Esophagus muscularis mucosa (tissue), 4 donors: ENCODE measurements at places on chromosomes 7 and 10. TPM values are rescaled to one million over a fixed set of nuclear protein-coding genes. Genes with fewer than 3 reads are reported as not detected.

Gene LRRC27
- total RNA-seq: 11.3 TPM

Gene CALHM2
- total RNA-seq: 58.2 TPM

Gene ST8SIA6
- total RNA-seq: 1.3 TPM

Gene TMEM178B
- total RNA-seq: 2.5 TPM

- no peak overlapping the region for H3K4me3 ChIP-seq
- no peaks in the 10 kb centered on the region for H3K27me3 ChIP-seq
- peaks cover 80% of the 10 kb centered on the region for H3K36me3 ChIP-seq
- H3K27ac ChIP-seq: peak overlapping the region; percentile 53
These were observed 164.4 kb downstream of the SVIL start for GRCh38 chr10:29470355-29470705.

GRCh38 chr10:32217216-32217615, 129.7 kb downstream of the EPC1 start:
- no peaks in the 10 kb centered on the region for H3K36me3 ChIP-seq
- no peak for DNase-seq
- no peak overlapping the region for H3K27ac ChIP-seq
- no peaks in the 10 kb centered on the region for H3K27me3 ChIP-seq

DNA sequence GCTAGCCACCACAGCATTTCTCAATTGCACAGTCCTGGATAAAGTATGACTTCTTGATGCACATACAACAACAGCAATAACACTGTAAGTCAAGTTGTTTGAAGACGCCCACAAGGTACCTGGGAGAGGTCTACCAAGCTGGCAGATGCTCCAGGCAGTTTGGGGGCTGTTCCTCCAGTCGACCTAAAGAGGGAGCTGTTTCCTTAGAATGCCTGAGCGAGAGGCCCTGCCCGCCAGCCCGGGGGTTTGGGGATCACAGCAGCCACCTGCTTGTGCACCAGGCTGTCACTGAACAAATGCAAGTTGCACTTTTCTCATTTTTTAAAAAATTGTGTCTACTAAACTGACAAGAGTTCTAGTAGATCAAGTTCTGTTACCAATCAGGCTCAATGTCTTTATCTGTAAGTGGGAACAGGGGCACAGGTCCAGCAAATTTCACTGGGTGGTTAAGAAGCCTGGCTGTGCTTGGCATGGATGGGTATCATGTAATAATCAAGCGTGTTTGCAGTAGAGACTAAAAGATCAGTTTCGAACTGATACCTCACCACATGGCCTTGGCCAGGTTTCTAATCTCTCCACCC, 193.8 kb upstream of the ADO start:
- no peaks in the 10 kb centered on the region for H3K36me3 ChIP-seq
- H3K4me3 ChIP-seq: no peak overlapping the region
- no peak for DNase-seq
- H3K27me3 ChIP-seq: no peaks in the 10 kb centered on the region
- H3K4me1 ChIP-seq: no peaks in the 10 kb centered on the region

- H3K27me3 ChIP-seq: no peaks in the 10 kb centered on the region
- DNase-seq: no peak
- H3K36me3 ChIP-seq: no peaks in the 10 kb centered on the region
- H3K4me3 ChIP-seq: no peak overlapping the region
- H3K27ac ChIP-seq: peak overlapping the region; percentile 88
- peaks cover 83% of the 10 kb centered on the region for H3K4me1 ChIP-seq
These were observed 3.7 kb downstream of the RGS10 start for GRCh38 chr10:119538632-119539358.

DNA sequence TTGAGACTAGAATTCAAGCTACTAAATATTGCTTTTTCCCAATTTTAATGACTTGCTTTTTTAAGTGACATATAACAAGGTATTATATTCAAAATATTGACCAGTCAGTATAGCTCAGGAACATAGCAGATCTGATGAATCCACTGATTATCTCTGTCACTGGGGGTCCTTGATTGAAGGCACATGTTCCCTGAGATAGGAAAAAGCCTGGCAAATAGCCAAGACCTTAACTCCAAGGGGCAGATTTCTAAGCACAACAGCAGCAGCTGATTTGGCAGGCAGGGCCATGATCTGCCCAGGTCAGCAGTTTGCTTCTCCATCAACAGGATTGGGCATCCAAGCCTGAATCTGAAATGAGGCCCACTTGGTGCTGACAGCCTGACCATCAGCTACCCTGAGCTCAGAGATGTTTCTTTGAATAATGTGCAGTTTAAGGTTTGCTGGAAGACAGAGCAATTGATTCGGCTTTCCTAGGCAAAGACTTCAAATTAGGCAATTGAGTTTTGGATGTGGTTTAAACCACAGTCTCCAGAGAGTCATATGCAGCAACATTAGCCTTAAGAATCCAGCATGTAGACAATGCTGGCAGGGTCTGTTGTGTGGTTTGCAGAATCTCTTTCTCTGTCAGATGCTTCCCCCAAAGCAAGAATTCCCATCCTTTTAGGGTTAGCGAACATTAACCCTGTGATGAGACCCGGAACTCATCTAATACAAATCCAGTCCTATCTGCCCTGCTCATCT, 352.6 kb downstream of the ADRA2A start:
- no peak overlapping the region for H3K27ac ChIP-seq
- H3K4me3 ChIP-seq: no peak overlapping the region
- H3K4me1 ChIP-seq: no peaks in the 10 kb centered on the region
- H3K36me3 ChIP-seq: no peaks in the 10 kb centered on the region
- DNase-seq: peak; percentile 64

- H3K36me3 ChIP-seq: peaks cover 15% of the 10 kb centered on the region
- H3K27me3 ChIP-seq: no peaks in the 10 kb centered on the region
- DNase-seq: no peak
- no peak overlapping the region for H3K4me3 ChIP-seq
These were observed 34.2 kb downstream of the CHST12 start for GRCh38 chr7:2437537-2438148.
